Activated T-helper 1 cell treated with anti-CD3 and anti-CD28 coated beads, Interleukin-2, amount 50 U/mL, for 16 hours (primary cell): ENCODE measurements at places on chromosomes 2 and 18.

- no peak for DNase-seq
Measured at GRCh38 chr18:58544179-58544578, 84.7 kb downstream of the ALPK2 start.

GRCh38 chr2:38528008-38528442, 74.7 kb downstream of the HNRNPLL start:
- DNase-seq: no peak

DNA sequence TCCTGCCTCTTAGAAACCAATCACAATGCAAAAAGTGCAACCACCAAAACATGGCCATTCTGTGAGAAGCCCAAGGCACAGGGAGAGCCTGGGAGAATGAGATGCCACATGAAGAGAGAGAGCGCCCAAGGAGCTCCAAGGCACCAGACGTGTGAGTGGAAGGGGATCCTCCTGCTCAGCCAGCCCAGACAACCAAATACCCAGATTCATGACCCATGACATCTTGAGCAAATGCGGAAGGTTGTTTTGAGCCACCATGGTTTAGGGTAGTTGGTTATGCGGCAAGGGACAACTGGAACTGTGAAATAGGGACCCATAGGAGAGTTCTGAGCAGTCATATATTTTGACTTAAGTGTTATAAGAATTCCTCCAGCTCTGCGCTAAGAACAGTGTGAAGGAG, 7.0 kb downstream of the AFF3 start:
- DNase-seq: no peak

DNA sequence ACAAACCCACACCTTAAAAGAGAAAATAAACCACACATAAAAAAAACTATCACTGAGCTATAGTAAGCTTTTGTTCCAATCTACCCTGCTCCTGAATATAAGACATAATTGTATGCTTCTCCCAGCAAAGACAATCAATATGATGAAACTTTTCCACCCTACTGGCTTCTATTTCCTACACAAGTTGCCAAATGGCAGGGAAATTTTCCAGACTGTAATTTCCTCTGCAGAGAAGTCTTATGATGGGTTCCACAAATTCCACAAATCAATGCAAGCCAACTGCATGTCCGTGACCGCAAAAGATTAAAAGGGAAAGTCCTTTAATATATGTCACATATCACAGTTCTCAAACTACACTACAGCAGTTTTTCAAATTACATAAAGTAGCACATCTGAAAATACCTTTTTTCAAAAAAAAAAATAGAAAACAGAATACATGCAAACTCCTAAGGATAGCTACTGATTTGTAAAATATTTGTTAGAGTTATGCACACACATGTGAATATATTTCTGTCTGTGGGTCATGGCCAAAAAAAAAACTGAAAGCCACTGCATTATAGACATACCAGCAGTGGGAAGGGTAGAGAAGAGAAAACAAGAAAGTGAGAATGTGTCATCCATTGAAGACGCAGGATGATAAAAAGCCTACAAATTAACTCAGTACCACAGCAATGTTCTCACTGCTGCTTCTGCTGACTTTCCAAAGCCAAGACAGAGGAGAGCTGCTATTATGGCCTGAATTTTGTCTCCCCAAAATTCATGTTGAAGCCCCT, 61.4 kb downstream of the RPL31 start:
- no peak for DNase-seq

GRCh38 chr2:152042636-152043615, 55.9 kb downstream of the CACNB4 start:
- no peak for DNase-seq

- no peak for DNase-seq
Measured at GRCh38 chr18:10161315-10161714, 247.5 kb downstream of the VAPA start.

- DNase-seq: no peak
Measured at GRCh38 chr2:220224691-220225543, 597.5 kb downstream of the SLC4A3 start.

DNA sequence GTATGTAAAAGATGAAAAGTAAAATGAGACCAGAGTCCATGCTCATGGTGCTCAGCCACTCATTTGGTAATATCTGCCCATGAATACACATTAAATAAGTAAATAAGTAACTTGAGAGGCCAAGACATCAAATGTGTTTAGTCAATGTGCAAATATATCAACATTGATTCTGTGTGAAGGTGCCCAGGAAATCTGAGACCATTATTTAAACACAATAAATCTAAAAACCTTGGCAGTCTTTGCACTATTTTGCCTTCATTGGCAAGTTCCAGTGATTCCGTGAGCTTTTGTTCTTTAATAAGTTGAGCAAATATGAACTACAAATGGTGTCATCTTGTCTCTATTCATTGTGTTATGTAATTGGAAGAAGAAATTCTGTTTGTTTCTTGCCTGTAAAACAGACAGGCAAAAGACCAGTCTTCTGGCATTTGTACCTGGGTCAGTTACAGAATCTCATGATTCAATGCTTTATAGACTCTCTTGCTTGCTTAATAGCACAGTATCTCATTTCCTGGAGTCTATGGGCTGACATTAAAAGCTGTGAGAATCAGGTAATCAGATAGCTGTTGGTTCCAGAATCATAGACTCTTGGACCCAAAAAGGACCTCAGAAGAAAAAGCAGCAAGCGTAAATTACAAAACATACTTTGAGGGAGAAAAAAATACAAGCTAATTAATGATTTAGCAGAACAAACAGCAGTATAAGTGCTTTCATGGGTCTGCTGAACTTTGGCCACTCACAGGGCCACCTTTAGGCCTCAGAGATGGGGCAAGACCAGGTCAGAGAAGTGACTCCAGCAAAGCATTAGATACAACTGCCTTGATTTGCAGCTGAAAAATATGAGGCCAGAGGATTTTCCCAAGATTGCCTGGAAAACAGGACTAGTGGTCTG, 20.0 kb upstream of the SERPINB3 start:
- no peak for DNase-seq

DNA sequence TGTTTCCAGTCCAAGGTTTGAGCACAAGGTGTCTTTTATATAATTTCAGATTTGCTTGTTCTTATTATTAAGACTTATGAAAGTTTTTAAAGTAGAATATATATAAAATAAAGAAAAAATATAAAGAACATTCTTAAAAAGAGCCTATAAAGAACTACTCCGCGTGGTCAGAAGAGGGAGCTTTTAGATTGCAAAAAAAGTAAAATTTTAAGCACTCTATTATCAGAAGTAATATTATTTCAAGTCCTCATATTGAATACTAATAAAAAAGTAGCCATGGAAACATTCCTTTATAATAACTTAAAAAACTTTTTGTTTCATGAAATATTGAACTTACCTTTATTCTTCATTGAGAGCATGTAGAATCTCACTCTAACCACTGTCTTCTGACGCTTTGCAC, 51.4 kb downstream of the LINC00305 start:
- DNase-seq: no peak

DNA sequence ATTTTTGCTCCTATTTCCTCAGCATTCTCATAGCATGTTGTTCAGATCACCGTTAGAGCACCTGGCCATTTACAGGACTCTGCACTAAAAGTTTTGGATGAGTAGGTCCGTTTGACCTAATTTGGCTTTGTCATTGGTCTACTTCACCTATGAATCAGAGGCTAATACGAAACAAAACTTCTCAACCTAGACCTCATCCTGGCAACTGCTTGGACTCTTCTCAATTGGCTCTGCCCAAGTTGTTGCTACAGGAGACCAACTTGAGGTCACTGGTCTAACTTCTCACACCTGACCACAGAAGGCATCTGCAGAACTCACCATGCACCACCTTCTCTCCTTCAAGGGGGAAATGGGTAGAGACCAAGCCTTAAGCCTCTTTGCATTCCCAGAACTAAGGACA, 663.7 kb downstream of the PLCL1 start:
- DNase-seq: no peak

- no peak for DNase-seq
Measured at GRCh38 chr2:159076241-159076640, 107.8 kb downstream of the TANC1 start.
